ENCODE measurements at places on chromosomes 5 and 9.

DNA sequence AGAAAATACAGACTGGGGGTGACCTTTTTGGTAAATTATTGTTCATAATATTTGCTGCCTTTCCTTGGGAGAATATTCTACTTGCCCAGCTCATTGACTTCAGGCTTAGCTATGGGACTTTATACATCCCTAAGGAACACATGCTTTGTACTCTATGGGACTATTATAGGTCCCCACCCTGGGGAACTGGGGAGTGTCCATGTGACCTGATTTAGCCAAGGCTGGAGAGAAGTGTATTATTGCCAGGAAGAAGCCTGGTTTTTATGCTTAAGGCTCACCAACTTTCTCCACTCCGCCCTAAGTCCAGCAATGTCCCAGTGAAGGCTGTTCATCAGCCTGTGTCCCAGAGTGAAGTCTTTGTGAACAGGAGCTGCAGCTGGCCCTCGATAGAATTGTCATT lies 16.6 kb upstream of the DRD1 start:
- no peak for DNase-seq

DNA sequence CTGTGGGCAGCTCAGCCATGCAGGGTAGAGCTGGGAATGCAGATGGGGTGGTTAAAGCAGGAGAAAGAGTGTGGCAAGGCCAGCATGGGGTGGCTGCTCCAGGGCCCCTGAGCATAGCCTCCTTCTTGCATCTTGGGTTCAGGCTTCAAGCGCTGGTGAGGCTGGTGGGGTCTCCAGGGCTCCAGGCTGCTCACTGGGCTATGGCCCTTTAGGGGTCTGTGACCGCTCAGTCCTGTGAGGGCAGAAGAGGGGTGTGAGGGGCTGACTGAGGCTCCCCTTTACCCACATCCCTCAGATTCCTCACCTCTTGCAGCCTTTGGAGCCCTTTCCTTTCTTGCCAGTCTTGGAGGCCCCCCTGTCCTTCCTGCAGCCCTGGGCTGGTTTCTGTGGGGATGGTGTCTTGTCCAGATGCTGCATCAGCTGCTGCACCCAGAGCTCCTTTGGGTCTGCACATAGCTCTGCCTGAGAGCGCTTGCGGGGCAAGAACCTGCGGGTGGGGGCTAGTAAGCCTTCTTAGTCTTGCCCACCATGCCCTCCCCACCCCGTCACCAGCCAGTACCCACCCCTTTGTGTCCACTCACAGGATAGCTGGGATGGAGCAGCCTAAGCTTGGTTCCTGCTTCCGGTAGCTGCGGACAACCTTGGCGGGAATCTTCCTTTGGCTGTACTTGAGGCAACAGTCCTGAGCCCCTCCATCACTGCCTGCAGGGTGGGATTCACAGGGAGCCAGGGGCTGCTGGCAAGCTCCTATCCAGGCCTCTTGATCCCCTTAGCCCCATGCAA lies 549 bp downstream of the CCL21 start:
- no peak for DNase-seq

DNA sequence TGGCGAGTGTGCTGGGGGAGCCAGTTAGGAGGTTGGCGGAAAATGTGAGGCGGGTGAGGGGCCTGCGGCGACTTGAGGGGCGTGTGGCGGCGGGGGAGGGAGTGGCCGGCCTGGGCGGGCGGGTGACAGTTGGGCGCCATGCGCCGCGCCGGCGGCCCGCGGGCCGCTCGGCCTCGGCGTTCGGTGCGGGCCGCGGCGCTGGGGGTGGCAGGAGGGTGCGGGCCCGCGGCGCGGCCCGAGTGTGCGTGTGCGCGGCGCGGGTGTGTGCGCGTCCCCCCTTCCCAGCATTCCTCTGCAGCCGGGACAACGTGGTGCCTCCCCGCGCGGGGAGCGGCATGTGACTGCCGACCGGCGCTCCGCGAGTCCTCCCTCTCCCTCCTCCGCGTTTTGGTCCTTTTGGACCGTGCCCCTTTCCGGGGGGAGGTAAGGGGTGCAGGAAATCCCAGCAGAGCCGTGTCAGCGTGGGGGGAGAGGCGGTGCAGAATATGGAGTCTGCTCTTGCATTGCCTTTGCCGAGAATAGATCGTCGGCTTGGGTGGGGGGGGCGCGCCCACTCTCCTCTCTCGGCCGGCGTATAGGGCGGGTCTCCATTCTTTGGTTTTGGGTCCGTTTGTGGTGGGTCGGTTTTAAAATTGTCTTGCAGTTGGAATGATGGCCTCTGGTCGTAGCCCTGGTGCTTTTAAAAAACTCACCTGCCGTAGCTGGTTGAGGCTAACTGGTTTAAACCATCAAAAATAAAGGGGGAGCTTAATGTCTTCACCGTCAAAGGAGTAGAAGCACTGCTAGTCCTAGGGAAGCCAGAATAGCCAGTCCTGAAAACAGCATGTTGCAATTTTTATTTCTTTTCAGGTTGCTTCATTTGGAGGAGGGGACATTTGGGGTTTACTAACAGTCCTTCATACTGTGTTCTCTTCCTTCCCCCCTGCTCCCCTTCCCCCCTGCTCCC lies 2.0 kb downstream of the LARP1 start:
- no peak for DNase-seq

DNA sequence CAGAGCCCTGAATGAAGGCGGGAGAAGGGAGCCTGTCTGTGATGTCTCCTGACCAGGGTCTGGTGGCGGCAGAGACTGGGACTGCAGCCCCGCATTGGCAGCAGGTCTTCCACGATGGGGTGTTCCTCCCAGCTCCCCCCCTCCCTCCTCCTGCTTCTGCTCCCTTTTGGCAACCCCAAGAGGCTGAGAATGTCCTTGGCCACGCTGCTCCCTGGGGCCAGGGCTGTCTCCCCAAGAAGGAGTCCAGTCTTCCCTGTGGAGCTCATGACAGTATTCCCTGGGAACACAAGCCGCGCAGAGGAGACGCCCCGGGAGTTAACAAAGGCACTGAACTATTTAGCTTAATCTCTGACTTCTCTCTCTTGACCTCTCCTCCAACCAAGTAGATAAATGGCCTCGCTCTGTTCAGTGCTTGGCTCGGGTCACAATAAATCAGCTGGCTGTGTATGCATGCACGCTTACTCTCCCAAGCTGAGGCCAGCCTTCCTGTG lies 84.0 kb upstream of the NEURL1B start:
- DNase-seq, result no peak

Measured in HEK293T (cell line).